Pancreas (tissue), 10 donors: ENCODE measurements at places on chromosomes 6 and 20. TPM values are rescaled to one million over a fixed set of nuclear protein-coding genes. Genes with fewer than 3 reads are reported as not detected.

SYNJ2 gene
- polyA plus RNA-seq = 8.6 TPM

- no peak for DNase-seq
Observed at GRCh38 chr6:13811627-13812358, 2.6 kb downstream of the MCUR1 start.

SLC17A9 gene
- 6.2 TPM for polyA plus RNA-seq

DNA sequence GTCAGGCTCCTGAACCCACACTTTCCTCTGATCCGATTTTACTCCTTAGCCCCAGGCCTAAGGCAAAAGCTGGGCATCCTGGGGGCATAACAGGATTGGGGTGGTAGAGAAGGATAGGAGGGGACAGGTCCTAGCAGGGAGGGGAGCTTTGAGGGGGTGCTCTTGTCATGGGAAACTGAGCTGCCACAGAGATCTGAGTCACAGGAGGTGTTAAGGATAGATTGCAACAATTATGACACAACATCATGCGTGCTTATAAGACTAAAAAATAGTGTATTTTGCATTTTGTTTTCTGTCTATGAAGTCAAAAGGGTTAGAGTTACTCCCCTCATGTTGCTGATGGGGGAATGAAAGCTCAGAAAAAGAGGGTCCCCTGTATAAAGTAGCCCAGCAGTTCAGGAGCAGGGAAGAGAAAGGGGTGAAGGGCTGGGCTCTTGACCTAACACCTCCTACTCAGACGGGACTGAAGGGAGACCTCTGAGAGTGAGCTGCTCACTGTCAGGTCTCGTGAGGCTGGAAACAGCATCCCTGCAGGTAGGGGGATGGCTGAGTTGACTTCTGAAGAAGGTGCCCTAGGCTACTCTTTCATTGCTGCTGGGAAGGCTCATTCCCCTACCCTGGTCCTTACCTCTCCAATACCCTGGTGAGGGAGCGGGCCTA is 2.0 kb downstream of the GLP1R start:
- DNase-seq = no peak

DNA sequence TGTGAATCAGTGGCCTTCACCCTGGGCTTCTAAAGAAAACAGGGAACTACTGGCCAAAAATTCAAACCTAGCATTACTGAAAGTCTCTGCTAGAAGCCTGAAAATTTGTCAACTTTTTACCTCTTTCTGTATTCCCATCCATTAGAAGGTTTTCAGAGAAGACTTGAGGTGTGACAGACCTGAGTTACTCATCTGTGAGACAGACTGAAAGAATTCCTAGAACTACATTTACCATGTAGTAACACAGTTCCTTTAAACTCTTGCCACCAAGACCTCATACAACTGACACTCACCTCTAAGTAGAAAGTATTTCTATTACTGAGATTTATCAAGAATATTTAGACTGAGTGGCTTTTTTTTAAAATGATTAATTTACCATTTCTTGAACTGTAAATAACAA is 4.5 kb downstream of the DPM1 start:
- DNase-seq = no peak

- no peak for DNase-seq
Observed at GRCh38 chr6:18861204-18861603, 474.1 kb downstream of the RNF144B start.

GRCh38 chr20:53195876-53196610 is 223.9 kb downstream of the TSHZ2 start:
- no peak for DNase-seq

DNA sequence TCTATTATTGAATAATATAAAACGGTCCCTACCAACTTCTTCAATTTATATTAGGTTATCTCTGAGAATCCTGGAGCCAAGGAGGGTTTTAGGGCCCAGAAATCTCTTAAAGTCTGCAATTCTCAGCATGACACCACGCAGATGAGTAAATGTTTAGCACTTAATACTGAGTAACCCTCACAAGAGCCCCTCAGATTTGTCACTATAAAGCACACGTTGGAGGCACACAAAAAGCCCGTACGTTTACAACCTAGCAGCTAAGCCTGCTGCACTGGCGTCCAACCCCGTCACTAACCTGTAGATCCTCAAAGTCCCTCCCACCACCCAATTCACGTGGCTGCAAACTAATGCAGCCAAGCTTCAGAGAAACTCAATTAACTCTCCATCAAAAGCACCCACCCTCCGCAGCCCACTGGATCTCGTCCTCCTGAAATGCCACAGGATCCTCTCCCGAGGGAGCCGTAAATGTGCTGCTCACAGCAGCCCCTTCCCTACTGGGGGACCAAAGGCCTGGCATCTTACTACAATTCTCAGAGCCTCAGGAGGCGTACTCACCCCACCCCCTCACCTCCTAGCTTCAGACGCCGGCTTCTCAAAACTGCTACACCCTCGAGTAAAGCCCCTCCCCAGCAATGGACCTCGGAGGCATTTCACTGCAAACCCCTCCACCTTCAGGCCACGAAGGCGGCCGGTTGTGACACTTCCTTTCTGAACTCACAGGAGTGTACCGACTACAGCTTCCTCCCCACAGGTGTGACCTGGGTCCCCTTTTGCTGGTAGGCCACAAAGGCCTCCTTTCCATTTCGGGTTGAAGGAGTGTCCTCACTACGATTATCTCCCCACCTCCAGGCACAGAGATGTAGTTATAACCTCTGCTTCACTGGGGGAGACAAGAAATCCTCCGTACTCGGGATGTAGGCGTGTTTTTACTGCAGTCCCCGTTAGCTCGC is 909 bp downstream of the CPNE1 start:
- DNase-seq = peak; percentile 34

- DNase-seq = no peak
Observed at GRCh38 chr6:73923905-73924485, 228.0 kb downstream of the CD109 start.

DNA sequence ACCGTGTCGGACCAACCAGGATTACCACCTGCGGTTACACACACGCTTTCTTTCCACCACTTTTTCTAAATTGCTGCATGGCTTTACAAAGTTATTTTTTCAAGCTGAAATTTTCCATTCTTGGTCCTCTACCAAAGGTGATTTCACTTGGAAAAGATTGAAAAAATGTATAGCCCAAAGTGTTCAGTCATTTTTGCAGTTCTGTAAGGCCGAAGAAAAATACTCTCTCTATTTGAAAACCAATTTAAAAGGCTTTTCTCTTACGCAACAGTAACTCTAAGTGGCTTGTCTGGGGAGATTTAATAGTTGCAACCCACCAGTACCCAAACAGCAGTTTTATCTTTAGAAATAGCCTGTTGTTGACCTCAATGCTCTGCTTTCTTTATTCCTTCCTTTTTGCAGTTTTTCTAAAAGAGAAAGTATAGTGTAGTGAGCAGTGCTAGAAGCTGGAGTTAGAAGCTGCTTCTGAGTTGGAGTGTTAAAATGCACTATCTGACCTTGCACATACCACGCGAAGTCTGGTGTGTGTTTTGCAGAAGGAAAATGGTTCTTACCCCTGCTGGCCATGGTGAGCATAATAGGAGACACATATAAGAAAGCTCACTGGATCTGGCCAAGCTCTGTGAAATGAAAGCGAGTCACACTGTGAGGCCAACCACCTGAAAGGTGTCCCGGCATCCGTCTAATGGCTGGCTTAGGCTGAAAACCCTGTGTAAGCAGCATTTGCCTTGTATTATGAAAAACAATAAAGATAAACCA is 271.6 kb upstream of the PRND start:
- DNase-seq = no peak

SLC9A8 gene
- polyA plus RNA-seq = 9.9 TPM

- DNase-seq = no peak
Observed at GRCh38 chr20:13525225-13525940, 113.3 kb downstream of the TASP1 start.

- DNase-seq = no peak
Observed at GRCh38 chr6:134145786-134146185, 93.4 kb upstream of the SLC2A12 start.

GRCh38 chr6:46776070-46776712 is 17.0 kb upstream of the MEP1A start:
- DNase-seq = no peak

ADGRB3 gene
- polyA plus RNA-seq = 0.04 TPM

SLC17A1 gene
- 0.16 TPM for polyA plus RNA-seq

- no peak for DNase-seq
Observed at GRCh38 chr20:10381477-10381876, 52.5 kb downstream of the MKKS start.

DNA sequence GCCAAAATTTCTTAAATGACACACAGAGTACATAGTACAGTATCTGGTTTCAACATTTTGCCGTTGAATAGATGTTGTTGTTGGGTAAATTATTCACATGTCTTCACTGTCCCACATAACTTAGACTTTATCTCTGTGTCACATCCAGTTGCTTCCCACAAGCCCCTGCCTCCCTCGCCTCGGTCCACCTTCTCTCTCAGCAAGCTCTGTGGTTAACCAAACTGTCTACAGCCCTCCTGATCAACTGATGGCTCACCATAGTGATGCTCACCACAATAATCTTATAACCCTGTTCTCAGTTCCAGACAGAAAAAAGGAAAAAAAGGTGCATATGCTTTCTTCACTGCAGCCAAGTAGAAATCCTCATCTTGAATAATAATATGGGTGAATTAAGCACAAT is 23.0 kb downstream of the IL17F start:
- DNase-seq = no peak

ZC2HC1B gene
- not detected for polyA plus RNA-seq

DNA sequence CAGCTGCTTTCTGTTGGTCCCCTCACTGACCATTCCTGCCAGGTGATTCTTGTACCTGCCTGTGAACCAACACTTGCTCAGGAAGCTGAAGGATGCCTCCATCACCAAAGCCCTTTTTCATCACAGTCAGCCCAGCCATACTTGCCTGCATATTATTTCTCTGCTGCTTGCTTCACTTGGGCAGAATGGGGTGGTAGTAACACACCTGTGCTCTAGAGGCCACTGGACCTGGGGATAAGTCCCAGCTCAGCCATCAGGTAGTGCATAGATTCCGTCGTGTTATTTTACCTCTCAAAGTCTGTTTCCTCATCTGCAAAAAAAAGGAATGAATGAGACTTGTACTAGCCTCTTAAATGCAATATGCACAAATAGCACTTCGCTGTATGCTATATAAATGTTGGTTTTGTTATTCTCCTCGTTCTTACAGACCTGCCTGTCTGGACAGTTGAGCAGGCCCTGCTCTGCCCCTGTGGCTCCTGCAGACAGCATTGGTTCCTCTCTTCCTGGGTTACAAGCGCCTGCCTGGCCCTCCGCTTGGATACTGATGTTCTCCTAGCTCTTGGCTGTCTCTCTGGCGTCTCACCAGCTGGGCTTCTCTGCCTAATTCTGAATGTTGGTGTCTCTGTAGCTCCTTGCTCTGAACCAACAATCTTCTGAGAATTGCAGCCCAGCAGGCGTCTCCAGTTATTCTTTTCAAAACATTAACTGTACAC is 151.8 kb downstream of the UNC5CL start:
- no peak for DNase-seq

DNA sequence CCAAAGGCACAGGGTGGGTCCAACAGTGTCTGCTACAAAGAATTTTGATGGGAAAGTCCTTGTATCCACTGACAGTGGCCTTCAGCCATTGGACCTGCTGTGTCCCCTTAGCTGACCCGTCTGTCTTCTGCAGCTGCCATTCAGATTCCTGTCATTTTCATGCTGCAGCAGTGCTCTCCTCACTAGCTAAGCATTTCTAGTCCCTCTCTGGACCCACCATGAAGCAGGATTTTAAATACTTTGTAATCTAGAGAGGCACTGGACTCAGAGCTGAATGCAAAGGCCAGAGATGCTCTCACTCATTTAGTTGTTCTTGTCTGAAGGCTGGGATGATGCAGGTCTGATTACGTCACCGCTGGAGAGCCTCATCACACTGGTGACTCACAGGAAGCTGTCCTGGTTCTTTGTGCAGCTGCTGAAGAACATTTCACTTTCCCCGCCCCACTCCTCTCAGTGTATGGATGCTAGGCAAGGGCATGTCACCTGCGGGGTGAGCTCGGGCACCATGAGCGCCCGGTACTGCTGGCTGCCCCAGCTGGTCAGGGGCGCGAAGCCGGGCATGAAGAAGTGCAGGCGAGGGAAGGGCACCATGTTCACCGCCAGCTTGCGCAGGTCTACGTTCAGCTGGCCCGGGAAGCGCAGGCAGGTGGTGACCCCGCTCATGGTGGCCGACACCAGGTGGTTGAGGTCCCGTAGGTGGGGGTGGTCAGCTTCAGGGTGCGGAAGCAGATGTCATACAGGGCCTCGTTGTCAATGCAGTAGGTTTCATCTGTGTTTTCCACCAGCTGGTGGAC is 19.4 kb upstream of the TUBB2A start:
- DNase-seq = no peak

GRCh38 chr6:125287718-125288117 is 14.0 kb downstream of the HDDC2 start:
- no peak for DNase-seq

- DNase-seq = no peak
Observed at GRCh38 chr6:110520992-110521543, 44.7 kb upstream of the SLC22A16 start.

DNA sequence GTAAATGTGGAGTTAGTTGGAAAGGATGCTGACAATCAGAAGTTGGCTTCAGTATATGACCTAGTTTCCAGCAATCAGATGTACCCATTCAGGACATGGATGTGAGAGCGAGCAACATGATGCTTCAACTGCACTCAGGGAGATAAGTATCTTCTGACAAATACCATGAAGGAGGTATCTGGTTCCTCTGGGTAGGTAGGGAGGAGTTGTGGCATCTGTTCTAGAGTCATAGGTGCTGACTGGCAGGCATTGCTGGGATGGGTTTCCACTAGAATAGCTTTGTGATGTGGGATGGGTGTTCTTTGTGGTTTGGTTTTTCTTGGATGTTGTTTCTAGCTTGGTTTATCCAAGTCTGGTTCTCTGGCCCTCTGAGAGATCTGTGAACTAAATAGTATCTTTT is 3.9 kb upstream of the REV3L start:
- DNase-seq = no peak

GRCh38 chr20:25070821-25071473 is 11.0 kb downstream of the VSX1 start:
- DNase-seq = no peak

MICB gene
- polyA plus RNA-seq = 0.76 TPM

DNA sequence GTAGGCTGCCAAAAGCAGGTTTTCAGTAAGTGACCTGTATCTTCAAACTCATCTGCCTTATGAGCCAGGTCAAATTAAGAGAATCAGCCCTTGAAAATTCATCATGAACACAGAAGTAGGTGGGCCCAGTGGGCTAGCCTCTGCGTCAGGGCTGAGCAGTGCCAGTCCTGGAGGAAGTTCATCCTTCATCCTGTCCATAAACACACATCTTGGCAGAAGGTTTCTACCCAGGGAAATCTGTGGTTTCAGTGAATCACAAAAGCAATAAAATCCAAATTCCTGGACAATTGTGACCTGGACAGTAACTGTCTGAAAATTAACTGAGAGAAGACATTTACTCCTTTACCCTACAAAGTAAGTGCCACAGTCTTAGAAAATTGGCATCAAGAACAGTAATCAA is 72.4 kb downstream of the ATG5 start:
- no peak for DNase-seq
